Ascending aorta (tissue), 2 donors: ENCODE measurements at places on chromosomes 11 and 22. TPM values are rescaled to one million over a fixed set of nuclear protein-coding genes. Genes with fewer than 3 reads are reported as not detected.

Gene IGF2
- total RNA-seq: 124 TPM

Gene NNMT
- 1,040 TPM for total RNA-seq

Gene MS4A6E
- not detected for total RNA-seq

Gene NELL1
- total RNA-seq: not detected

Gene C11orf87
- total RNA-seq: not detected

Gene ANKK1
- not detected for total RNA-seq

Gene OR10G8
- total RNA-seq: not detected

Gene OOSP4B
- total RNA-seq: not detected

Gene OR2AG1
- not detected for total RNA-seq

Gene DBX1
- not detected for total RNA-seq

Gene TRPC6
- 4.8 TPM for total RNA-seq

Gene NXPE2
- total RNA-seq: not detected

Gene ABCG4
- not detected for total RNA-seq

Gene MIAT
- total RNA-seq: 0.53 TPM

Gene TRIM49D1
- not detected for total RNA-seq

Gene ZNF70
- 5.2 TPM for total RNA-seq

Gene SHISAL1
- total RNA-seq: 1.6 TPM

Gene MTMR3
- total RNA-seq: 26.1 TPM

Gene PDE3B
- total RNA-seq: 5.1 TPM

Gene NXPE1
- total RNA-seq: not detected

Gene PRSS23
- 184 TPM for total RNA-seq

Gene NPAS4
- total RNA-seq: 5.0 TPM

Gene SCO2
- total RNA-seq: not detected

Gene MPZL2
- total RNA-seq: 53.0 TPM

Gene TMEM126A
- 6.8 TPM for total RNA-seq

Gene MAP6
- 15.8 TPM for total RNA-seq

Gene WT1
- total RNA-seq: not detected

Gene APOL3
- 47.3 TPM for total RNA-seq

Gene IGHMBP2
- total RNA-seq: 52.0 TPM

Gene NOX4
- total RNA-seq: 125 TPM

Gene UCP3
- total RNA-seq: not detected

Gene OR6T1
- not detected for total RNA-seq

Gene C11orf86
- not detected for total RNA-seq

Gene OR2AG2
- 0.43 TPM for total RNA-seq

Gene MYBPC3
- not detected for total RNA-seq

Gene SPON1
- total RNA-seq: 37.8 TPM

Gene SLC5A1
- total RNA-seq: not detected

Gene PHRF1
- total RNA-seq: 25.4 TPM

Gene BRSK2
- 9.3 TPM for total RNA-seq

Gene CRYBA4
- total RNA-seq: not detected

Gene GPR152
- not detected for total RNA-seq

Gene NTM
- not detected for total RNA-seq

Gene OR51B4
- total RNA-seq: not detected

Gene PPP6R2
- 55.5 TPM for total RNA-seq

Gene IL17REL
- total RNA-seq: not detected

Gene GNAZ
- total RNA-seq: 13.7 TPM

Gene APOC3
- 83.1 TPM for total RNA-seq

Gene CYTH4
- 130 TPM for total RNA-seq

Gene HOATZ
- not detected for total RNA-seq

Gene SWAP70
- total RNA-seq: 40.1 TPM

Gene XKR3
- total RNA-seq: not detected

Gene FGF4
- total RNA-seq: not detected

Gene FEN1
- total RNA-seq: 1.5 TPM

Gene CCDC81
- 36.5 TPM for total RNA-seq
